ENCODE measurements at places on chromosomes 6 and 20. TPM values are rescaled to one million over a fixed set of nuclear protein-coding genes. Genes with fewer than 3 reads are reported as not detected.

GRCh38 chr20:62763404-62763803 lies 32.9 kb upstream of the MRGBP start:
- DNase-seq, result no peak

GRCh38 chr20:53334861-53335260 lies 258.8 kb downstream of the ZNF217 start:
- no peak for DNase-seq

DNA sequence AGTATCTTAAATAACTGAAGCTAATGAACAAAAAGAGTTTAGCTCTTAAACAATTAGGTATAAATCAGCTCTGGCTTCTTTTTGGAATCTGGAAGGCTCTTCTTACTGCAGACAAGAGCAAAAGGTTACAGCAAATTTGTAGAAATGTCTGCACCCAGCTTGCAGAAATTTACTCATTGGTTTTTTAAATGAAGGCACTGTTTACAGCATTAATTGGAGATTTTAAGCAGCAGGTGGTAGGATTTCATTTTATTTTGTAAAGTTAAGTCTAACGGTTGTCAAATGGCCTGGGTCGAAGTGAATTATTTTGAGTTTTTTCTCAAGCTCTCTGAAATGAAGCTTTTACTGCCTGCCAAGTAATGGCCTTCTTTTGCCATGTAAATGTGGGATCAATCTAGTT lies 102.1 kb downstream of the NRSN1 start:
- no peak for DNase-seq

GRCh38 chr6:45886776-45887175 lies 128.9 kb downstream of the CLIC5 start:
- no peak for DNase-seq

DNA sequence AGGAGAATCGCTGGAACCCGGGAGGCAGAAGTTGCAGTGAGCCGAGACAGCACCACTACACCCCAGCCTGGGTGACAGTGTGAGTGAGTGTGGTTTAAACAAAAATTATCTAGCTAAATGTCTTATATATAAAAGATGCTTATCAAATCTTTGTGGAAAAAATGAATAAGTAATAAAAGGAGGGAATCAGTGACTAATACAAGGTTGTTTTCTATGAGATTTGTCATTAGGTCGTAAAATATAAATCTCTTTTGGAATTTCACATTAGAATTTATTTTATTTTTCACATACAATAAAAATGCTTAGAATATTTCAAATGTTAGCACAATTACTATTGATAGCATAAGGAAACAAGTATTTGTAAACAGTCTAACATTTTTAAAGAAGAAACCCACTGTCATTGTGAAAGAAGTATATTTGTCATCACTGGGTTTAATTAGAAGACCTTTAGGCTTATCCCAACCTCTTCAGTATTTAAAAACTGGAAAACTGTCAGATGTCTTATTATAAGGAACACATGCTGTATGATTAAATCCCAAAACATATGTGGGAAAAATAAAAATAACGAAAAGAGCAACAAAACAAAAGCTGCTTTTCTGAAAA lies 47.1 kb downstream of the ASCC3 start:
- DNase-seq, result no peak

DNA sequence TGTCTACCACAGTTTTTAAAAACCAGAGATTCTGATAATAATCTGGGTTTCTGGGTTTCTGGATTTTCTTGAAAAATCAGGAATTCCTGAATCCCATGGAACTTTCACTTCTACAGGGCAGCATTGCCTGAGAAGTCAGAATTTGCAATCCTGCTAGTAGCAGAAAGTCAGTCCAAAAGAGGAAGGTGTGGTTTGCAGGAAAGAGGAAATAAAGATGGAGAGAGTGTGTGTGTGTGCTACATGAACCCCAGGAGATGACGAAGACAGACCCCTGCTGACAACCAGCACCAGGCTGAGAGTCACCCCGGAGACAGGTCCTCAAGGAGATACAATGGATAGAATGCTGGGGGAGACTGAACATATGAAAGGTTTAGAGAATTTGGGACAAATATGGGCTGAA lies 44.9 kb downstream of the PRND start:
- no peak for DNase-seq

DNA sequence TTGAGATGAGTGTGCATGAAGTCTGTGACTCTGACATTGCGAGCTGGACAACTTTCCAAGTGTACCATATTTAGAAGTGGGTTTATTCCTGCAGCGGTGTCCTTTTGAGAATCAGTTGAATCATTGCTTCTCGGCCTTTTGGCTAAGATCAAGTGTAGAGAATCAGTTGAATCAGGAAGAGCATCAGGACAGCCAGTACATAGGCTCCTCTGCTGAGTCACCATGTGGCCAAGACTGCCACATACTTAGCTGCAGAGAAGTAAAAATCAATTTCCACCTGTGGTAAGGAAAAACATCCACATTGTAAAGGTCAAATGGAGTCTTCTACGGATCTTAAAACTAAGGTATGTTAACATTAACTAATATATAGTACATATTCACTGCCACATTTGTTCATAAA lies 428.4 kb upstream of the MARCKS start:
- DNase-seq, result no peak

DNA sequence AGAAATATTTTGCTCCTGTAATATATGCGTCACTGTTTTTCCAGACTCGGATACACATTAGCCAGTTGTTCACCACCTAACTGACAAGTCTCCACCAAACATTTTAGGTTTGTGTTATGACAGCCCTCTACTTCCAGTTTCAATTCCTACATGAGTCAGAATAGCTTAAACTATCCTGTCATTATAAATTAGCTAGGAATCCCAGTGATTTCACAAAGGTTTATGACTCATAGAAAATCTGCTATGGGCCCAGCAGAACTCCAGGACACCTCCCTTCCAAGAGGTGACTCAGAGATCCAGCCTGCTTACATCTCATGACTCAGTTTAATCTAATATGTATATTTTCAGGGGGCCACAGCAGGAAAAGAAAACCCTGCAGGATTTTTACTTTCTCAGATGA lies 17.4 kb upstream of the PLCB4 start:
- no peak for DNase-seq

DNA sequence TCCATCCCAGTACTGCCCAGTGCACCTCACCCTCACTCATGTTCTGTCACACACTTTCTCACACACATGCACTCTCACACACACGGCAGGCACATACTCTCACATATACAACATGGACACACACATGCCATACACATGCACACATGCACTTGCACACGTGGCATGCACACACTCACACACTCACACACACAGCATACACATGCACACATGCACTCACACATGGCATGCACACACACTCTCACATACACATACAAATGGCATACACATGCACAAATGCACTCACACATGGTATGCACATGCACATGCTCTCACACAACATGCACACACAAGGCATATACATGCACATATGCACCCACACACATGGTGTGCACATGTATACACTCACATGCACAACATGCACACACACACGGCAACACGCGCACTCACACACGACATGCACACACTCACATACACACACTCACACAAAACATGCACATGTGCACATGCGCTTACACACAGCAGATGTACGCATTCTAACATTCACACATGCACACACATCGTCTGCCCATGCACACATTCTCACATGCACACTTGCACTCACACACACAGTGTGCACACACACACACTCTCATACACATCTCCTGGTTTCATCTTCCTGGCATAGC lies 131.7 kb upstream of the THBS2 start:
- DNase-seq, result no peak

DNA sequence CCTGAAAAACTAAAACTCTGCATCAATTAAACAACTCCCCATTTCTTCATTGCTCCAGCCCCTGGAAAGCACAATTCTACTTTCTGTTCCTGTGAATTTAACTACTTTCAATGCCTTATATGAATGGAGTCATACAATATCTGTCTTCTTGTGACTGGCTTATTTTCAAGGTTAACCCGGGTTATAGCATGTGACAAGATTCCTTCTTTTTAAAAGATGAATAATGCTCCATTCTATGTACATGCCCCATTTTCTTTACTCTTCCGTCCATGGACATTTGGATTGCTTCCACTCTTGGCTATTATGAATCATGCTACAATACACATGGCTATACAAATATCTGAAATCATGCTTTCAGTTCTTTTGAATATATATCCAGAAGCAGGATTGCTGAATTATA lies 334.9 kb upstream of the ID4 start:
- no peak for DNase-seq

DNA sequence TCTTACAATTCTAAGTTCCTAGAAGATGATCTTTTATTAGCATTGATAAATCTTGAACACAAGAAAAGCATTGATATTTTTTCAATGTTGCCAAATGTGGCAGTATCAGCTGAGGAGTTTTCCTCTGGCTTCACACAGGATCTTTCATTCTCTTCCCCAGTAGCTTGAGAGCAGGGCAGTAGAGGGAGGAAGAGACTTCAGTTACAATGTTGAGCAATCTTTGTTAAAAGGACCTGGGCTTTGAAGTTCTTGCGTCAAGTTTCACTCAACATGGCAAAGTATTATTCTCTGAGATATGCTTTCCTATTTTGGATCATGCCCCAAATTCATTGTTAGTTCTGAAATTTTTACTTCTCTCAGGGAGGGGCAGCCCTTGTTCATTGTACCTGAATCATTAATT lies 238.0 kb downstream of the COL12A1 start:
- no peak for DNase-seq

DNA sequence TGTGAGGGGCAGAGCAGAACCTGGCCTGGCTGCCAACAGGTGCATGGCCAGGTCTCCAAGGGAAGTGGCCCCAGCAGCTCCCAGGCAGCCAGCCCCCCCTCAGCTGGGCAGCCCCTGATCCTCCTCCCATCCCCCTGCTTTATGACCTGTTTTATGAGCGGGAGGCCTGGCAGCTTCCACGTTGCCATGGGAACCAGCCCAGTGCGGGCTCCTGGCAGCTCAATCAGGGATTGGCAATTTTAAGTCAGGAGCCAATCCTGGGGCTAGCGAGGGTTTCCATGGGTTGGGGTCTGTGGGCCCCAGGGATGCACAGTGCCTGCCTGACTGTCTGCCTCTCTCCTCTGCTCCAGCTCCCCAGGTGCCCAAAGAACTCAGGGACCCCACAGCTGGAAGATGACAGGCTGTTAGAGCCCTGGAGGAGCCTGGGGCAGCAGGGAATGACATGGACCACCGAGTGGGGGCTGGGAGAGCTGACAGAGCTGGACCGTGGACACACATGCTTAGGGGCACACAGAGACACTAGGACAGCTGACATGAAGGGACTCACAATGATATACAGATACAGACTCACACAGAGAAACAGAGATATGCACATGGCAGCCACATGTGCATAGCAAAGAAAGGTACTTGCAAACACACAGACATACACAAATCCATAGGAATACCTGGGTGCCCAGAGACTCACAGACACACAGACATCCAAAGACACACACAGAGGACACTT lies 56.5 kb upstream of the SIRPA start:
- DNase-seq, result peak; percentile 68

DNA sequence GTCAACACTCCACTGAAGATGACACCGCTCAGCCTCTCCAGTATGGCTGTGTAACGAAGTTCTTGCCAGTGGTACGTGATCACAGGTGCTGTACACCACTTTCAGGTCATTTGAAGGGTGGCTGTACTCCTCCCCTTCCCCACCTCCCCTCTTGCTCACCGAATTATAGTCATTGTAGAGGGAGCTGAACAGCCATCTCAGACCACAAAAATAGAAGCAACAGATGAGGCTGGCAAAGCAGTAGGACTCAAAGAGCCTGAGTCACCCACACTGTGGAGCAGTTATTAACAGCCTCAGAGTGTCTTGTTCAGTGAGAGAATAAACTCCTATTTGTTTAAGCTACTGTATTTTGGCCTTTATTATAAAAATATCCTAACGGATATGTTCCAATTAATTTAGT lies 192.5 kb upstream of the MCHR2 start:
- DNase-seq, result no peak

The NFATC2 gene
- polyA plus RNA-seq, result 1.4 TPM

The PLN gene
- polyA plus RNA-seq, result 8.8 TPM

The CLIC5 gene
- 233 TPM for polyA plus RNA-seq

The HCRTR2 gene
- 0.28 TPM for polyA plus RNA-seq

The SIRPD gene
- not detected for polyA plus RNA-seq

The MOXD1 gene
- polyA plus RNA-seq, result 263 TPM

The KCNK15 gene
- not detected for polyA plus RNA-seq

The PPP1R10 gene
- polyA plus RNA-seq, result 51.6 TPM

All from right renal cortex interstitium (tissue), 3 donors.